ENCODE measurements at places on chromosomes 2 and 18. TPM values are rescaled to one million over a fixed set of nuclear protein-coding genes. Genes with fewer than 3 reads are reported as not detected.

The ORC2 gene
- 38.7 TPM for polyA plus RNA-seq

The MALL gene
- polyA plus RNA-seq = 13.6 TPM

DNA sequence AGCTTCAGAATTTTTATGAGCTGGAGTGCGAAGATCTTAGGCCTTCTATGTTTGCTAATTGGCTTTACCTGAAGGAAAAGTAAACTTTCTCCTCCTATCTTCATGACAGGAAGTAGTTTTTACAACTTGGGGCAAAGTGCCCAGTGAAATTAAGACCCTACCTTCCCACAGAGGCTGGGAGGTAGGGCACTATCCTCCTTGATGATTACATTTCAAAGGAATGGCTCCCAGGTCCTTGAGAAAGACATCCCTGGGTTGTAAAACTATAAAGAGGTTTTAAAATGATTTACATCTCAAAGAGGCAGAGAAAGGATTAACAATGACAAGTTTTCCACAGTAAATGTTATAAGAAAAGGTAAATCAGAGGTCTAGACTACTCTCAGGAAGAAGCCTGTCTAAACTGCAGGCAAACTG lies 155.8 kb downstream of the CDH7 start:
- peak; percentile 29 for DNase-seq

The SCTR gene
- 5.8 TPM for polyA plus RNA-seq

DNA sequence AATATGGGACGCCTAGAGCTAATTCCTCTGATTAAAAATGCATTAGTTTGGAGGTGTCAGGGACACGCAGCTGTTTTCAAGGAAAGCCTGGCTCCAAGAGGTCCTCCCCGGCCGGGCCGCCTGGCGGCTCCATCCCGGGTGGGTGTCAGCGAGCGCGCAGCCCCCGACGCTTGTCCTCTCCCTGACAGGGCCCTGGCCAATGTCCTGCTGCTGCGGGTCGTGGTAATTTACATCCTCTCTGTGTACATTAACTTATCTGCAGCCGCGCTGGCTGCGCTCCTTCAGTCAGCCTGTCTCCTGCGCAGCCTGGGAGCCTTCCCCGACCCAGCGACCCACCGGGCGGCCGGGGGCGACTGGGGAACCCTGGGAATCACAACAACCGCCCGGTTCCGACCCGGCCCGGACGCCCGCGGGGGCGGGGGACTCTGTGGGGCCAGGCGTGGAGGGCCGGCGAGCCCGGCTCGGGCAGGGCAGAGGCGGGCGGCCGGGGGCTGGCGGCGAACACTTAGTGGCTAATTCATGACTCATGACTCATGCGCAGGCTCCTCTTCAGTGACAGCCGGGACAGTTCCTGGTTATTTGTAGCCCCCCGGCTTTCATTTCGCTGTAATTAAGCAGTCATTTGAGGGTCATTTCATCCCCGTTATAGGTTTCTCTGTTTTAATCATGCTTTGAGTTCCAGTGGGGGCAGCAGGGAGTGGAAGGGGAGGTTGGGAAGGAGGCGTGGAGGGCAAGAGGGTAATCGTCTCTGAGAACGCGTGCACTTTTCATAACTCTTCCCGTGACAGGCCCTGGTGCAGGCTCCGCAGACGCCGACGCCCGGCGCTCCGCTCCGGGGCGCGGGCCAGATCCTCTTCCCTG lies 141.9 kb upstream of the CTAGE1 start:
- peak; percentile 75 for DNase-seq

The CTAGE1 gene
- not detected for polyA plus RNA-seq
